AG20443 (cell line): ENCODE measurements at places on chromosomes 5 and 9.

- no peak for DNase-seq
Measured at GRCh38 chr5:152181461-152181860, 223.6 kb downstream of the NMUR2 start.

DNA sequence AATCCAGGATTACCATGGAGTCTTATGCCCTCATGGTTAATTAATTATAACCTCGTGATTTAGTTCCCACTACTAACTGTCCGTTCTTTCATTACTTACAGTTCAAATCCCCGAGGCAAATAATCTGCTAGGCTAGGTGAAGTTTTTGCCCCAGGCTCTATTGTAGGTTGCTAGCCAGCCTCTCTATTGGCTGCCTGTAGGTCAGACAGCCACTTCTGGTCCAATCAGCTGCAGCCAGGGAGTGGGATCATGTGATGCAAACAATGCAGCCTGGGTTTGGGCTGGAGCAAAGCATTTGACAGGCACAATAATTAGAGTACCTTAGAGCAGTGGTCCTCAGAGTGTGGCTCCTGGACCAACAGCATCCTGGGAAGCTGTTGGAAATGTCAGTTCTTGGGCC is 17.7 kb downstream of the TMEM252 start:
- no peak for DNase-seq

GRCh38 chr9:112939418-112939817 is 48.7 kb upstream of the SLC46A2 start:
- DNase-seq, result no peak

DNA sequence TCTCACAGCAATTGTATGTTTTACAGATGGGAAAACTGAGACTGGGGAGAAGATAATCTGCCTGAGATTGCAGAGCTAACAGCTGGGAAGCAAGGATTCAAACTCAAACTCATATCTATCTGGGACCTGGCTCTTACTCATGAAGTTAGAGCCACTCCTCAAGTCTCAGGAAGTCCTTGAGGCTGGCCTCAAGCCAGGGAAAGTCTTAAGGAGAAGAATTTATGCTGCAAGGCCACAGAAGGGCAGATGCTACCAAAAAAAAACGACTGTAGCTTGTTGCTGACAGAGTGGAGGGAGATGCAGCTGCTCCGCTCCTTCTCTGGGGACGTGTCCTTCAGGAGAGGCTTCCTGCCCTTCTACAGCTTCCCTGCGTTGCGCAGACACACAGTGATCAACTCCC is 39.8 kb downstream of the BARHL1 start:
- no peak for DNase-seq

GRCh38 chr5:72711351-72711750 is 105.1 kb upstream of the TNPO1 start:
- no peak for DNase-seq

DNA sequence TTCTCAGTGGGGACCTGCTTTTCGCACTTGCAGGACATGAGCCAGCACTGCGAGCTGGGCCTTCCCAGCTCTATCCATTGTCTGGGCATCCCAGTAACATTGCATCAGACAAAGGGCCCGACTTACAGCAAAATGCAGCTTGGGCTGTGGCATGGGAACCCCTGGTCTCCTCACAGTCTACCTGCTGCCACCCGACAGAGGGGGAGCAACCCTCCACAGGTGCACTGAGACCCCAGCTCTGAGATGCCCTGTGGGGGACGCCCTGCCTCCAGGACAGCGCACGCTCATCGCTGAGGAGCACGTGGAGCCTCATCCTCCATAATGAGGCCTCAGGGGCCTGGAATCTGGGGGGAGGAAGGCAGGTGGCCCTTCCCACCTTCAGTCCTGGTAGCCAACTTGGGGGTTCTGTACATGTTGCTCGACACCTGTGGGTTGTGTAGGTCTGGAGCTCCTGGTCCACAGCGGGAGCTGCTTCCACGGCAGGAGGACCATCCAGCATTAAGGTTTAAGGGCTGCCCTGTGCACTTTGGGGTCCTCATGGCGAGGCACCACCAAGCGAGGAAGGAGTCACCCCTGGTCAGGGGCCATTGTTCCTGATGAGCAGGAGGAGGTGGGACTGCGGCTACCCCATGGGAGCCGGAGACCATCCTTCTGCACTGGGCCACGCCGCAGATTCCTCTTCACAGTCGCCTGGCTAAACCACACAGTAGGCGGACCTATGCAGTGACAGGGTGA is 376.5 kb upstream of the IRX1 start:
- DNase-seq, result no peak

DNA sequence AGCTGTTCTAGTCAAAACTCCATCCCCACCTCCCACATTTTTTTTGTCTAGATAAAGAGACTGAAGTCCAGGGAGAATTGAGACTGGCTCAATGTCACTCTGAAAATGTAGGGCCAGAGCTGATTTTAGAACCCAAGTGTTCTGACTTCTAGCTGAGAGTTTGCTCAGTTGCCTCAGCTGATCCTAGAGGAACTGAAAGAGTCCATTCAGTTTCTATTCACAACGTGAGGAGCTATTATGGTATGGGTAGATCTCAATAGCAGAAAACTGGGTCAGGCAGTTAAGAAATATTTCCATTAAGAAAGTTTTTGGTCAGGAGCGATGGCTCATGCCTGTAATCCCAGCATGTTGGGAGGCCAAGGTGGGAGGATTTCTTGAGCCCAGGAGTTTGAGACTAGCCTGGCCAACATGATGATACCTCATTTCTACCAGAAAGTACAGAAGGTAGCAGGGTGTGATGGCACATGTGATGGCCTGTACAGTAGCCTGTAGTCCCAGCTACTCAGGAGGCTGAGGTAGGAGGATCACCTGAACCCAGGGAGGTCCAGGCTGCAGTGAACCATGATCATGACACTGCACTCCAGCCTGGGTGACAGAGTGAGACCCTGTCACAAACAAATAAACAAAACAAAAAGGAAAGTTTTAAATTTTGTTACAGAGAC is 61.7 kb downstream of the GLRA1 start:
- DNase-seq, result no peak

DNA sequence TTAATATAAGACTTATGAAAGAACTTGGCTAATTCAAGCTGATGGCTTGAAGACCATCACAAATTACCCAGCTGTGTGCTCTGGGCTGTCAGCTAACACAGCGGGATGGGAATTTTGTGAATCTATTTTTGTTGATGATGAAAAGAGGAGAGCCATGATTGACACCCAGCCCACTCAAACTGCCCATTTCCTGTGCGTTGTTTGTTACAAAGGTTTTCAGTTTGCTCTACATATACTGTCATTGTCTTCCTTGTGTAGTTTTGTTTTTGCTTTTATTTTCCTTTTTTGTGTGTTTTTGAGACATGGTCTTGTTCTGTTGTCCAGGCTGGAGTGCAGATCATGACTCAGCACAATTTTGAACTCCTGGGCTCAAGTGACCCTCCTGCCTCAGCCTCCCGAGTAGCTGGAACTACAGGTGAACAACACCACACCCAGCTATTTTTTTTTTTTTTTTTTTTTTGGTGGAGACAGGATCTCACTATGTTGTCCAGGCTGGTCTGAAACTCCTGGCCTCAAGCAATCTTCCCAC is 400.3 kb downstream of the ICE1 start:
- DNase-seq, result no peak

GRCh38 chr5:147613359-147613758 is 103.5 kb upstream of the DPYSL3 start:
- peak; percentile 27 for DNase-seq

GRCh38 chr5:169946743-169947295 is 33.5 kb downstream of the INSYN2B start:
- no peak for DNase-seq

- no peak for DNase-seq
Measured at GRCh38 chr9:34746526-34746925, 36.6 kb upstream of the CCL21 start.

- no peak for DNase-seq
Measured at GRCh38 chr5:116571568-116572349, 2.9 kb downstream of the SEMA6A start.

DNA sequence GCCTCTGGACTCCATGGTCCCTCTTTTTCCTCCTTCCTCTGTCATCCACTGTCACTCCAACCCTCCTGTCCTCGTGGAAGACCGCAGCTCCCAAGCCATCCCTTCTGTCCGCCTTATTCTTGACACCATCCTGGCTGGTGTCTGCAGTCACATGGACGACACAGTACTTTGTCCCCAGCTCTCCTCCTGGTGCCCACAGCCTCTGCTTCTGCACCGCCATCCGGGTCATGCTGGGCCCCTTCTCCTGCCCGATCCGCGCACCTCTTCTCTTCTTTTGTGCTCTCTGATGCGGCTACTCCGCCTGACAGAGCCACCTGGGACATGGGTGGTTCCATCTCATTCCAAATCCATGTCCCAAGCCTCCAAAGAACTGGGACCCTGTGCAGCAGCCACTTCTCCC is 22.5 kb downstream of the ROPN1L start:
- DNase-seq, result no peak

DNA sequence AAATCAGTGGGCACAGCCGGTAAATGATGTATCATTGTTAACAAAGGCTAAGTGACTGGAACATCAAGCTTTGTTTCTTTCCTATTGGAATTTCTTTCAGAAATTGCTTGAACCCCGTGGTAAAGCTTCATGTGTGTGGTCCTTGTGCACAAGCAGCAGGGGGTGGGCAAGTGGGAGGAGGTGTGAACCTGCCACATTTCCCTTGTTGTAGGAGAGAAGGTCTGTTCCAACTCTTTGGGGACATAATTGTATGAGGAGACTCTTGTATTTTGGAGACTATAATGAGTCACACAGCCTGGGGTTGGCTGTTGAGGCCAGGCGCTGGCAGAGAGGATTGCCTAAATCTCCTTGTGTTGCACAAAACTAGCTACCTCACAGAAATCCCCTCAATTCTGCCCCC is 620.5 kb downstream of the IRX1 start:
- no peak for DNase-seq

DNA sequence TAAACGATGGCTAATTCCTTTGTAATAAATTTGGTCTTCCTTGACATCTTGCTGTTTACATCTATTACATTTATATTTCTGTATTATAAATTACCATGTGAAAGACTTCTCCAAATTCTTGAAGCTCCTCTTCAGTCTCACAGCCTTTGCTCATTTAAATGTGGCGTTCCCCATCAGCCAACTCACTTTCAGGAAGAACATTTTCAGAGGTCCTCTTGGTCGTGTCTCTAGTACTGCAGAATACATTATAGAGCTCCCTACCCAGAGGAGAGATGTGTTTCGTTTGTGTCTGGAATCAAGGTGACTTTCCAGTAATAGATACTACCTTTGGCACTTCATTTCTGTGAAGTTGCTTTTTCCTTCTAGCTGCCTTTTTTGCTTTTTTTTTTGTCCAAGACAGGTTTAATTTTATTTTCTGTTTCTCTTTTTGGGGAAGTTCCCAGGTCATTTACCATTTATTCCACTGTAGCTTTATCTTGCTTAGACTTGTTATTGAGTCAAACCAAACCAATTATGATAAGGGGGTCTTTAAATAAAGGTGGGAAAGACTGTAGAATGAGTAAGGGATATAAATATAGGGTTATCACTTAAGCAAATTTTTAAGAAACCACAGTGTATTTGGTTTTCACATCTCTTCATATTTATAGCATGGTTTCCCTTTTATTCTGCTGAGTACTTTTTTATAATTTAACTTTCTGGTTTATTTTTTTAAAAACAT is 12.8 kb downstream of the UBE2B start:
- DNase-seq, result no peak

GRCh38 chr9:78215706-78216105 is 20.2 kb upstream of the CEP78 start:
- DNase-seq, result peak; percentile 18

DNA sequence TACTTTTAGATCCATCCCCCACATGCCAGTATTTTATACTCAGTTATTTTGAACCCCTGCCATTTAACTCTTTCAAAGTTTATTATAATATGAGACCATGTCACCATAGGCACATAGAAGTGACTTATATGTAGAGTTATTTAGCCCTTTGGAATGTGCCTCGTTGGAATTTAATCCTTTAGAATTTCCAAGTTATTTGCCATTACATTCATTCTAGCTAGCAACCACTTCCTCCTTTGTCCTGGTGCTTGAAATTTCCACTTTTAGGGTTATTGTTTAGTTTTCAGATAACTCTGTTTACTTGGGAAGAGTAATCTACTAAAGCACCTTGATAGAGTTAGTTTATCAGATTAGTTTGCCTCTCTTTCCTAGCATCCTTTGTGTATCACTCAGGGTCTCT is 82.8 kb upstream of the TLE1 start:
- peak; percentile 13 for DNase-seq

- no peak for DNase-seq
Measured at GRCh38 chr9:127733614-127734013, 1.5 kb downstream of the TOR2A start.

GRCh38 chr5:54440456-54440893 is 15.0 kb upstream of the HSPB3 start:
- no peak for DNase-seq

GRCh38 chr9:2722715-2723114 is 5.4 kb downstream of the KCNV2 start:
- DNase-seq, result peak; percentile 70

GRCh38 chr9:137311171-137311985 is 9.3 kb upstream of the NRARP start:
- peak; percentile 14 for DNase-seq

DNA sequence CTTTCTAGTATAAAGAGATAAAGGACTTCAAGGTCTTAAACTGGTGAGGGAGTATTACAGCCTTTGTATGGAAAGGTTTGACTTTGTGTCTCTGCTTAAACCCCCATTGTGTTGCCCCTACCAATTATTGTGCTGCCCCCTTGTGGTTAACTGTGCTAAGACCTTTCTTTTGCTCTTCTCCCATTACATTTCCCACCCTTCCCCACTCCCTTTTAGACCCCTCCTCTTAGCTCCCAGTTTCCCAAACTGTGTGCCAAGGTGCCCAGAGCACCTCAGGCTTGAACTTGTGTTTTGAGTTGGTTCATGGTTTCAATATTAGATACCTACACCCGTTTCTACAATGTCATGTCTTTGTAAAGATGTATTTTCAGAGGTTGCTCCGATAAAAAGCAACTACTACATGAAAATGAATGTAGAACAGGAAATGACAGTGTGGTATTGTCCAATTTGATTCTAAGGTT is 2.9 kb downstream of the JAK2 start:
- DNase-seq, result peak; percentile 54

DNA sequence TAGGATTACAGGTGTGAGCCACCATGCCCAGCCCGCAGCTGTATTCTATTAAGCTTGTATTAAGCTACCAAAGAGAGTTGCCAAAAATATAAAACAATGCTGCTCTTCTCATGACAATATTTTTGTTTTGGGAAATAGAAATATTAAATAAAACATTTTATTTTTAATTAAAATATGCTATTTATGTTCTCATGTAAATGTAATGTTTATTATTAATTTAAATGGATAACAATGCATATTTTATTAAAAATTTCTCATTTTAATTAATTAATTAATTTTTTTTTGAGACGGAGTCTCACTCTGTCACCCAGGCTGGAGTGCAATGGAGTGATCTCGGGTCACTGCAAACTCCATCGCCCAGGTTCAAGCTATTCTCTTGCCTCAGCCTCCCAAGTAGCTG is 117.5 kb downstream of the ANKRD55 start:
- no peak for DNase-seq

GRCh38 chr9:113293285-113293878 is 9.8 kb downstream of the RNF183 start:
- DNase-seq, result no peak

DNA sequence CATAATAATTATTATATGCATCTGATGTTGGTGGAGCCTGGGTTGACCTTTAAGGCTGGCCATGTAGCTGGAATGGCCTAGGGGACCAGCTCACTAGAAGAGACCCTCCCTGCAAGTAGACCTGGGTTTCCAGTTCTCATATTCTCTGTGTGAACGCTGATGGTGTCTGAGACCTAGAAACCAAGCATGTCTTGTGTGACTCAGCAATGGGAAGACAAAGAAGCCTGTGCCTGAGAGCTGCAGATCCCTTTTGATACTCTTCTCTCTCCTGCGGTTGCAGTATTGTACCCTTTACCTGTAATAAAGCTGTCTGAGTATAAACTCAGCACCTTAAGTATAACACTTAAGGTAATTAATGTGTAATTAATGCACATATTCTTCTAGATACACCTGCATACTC is 22.2 kb downstream of the C9orf152 start:
- DNase-seq, result no peak
